ENCODE measurements at places on chromosomes 7 and 10.

DNA sequence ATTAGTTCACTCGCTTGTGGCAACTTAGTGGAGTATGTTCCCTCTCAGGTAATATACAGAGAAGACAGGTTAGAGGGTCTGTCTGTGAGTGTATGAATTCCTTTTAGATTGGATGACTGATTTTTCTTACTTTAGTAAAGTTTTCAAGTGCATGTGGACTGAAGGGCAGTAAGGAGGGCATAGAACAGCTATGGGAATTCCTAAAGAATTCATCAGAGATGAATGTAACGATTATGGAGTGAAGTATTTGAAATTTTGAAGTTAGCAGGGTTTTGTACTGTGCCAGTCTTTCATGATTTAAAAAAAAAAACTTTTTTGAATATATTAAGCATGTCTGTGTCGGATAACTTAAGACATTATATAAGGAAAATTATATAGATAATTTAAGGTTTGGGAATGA lies 15.5 kb downstream of the MAPK8 start:
- no peak for DNase-seq

- no peak for DNase-seq
Observed at GRCh38 chr7:11328309-11328708, 354.6 kb downstream of the PHF14 start.

DNA sequence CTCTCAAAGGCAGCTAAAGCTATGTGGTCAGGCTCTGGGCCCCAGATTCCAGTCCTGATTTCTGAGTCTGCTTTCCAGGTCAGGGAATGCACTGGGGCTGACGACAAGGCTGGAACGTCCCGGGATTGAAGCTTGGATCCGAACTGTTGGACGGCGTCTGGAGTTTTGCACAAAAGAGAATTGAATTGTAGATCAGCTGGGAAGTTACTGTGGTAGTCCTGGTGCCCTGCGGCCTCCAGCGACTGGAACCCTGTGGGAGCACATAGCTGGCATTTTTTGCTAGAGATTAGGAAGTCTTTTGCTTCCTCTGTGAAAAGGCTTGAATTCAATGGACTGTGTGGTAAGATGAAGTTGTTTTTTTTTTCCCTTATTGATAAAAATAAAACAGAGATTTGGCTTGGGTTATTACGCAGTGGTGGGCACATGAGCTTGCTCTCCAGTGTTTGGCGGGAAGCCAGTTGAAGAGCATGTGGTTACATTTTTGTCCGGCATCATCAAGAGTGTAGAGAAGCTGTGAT lies at the start of gene HK1:
TSS of gene HK1 (plus strand) at position 51 of the 518 bp plus-strand sequence.
- no peak for DNase-seq

- no peak for DNase-seq
Observed at GRCh38 chr7:107213193-107213788, 44.5 kb downstream of the HBP1 start.

DNA sequence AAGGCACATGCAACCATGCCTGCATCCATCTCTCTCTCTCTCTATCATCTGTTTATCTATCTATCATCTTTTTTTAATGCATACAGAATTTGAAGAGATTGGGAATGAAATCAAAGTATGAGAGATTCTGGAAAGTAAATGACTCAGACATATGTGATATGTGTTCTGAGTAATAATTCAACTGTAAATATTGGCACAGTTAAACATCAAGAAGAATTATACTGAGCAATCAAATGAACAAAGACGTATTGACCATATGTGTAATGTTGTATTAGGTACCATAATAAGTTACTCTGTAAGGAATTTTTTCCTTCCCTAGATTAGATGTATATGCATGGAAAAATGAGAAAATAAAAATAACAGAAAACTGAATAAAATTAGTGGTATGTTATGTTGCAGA lies 108.3 kb downstream of the SUGCT start:
- DNase-seq: no peak

DNA sequence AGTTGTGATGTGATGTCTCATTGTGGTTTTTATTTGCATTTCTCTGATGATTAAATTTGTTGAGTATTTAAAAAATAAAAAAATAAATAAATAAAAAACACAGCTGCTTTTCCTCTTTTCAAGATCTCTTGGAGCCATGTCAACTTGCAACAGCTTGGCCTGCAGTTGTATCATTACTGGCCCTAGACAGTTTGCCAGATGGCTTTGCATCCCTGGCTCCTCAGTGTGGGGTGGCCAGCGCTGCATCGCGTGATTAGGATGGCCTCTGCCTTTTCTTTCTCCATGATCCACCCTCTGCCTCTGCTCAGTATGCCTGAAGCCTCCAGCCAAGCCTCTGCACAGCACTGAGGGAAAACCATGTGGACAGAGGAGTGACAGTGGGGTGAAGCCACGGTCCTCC lies 96.8 kb downstream of the PPP1R3C start:
- no peak for DNase-seq

DNA sequence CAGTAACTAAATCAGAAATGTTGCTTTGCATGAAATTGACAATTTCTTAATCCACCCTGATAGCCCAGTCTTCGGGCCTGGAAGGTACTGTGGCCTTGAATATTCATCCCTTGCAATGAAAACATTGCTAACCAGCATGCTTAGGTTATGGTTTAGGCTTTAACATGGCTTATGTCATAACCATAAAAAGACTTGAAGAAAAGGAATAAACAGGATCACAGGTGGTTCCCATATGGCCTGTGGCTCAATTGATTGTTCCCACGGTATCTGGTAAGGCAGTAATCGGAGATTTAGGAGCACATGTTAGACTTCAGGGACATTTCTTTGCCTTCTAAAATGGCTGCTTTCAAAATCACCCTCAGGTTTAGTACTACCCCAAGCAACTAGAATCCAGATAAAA lies 139.5 kb downstream of the ST7 start:
- no peak for DNase-seq

- DNase-seq: no peak
Observed at GRCh38 chr7:121473645-121474300, 77.7 kb upstream of the FAM3C start.

DNA sequence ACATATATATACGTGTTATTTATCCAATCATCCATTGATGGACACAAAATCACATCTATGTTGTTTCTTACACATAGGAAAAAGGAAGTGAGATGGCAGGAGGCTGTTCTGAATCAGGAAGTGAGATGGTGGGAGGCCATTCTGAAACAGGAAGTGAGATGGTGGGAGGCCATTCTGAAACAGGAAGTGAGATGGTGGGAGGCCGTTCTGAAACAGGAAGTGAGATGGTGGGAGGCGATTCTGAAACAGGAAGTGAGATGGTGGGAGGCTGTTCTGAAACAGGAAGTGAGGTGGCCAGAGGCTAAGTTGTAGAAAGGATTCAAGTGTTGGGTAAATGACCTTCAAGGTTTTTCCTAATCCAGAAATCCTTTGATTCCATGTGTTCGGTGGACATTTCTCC lies 921.5 kb downstream of the TYW1 start:
- DNase-seq: no peak

GRCh38 chr10:74079936-74080590 lies 70.6 kb downstream of the AP3M1 start:
- no peak for DNase-seq

All from HEK293T (cell line).